ENCODE measurements at places on chromosomes 16 and 17.
A peak's percentile ranks its signal among the peaks of the same experiment; 100 is the strongest.

- DNase-seq: peak; percentile 93
These were observed at the start of gene KCNH4 for GRCh38 chr17:42180922-42181850. Gene KCNH4, minus strand, starts transcription at chr17:42181142. Its CDS starts 197 bp downstream, at chr17:42180945.

DNA sequence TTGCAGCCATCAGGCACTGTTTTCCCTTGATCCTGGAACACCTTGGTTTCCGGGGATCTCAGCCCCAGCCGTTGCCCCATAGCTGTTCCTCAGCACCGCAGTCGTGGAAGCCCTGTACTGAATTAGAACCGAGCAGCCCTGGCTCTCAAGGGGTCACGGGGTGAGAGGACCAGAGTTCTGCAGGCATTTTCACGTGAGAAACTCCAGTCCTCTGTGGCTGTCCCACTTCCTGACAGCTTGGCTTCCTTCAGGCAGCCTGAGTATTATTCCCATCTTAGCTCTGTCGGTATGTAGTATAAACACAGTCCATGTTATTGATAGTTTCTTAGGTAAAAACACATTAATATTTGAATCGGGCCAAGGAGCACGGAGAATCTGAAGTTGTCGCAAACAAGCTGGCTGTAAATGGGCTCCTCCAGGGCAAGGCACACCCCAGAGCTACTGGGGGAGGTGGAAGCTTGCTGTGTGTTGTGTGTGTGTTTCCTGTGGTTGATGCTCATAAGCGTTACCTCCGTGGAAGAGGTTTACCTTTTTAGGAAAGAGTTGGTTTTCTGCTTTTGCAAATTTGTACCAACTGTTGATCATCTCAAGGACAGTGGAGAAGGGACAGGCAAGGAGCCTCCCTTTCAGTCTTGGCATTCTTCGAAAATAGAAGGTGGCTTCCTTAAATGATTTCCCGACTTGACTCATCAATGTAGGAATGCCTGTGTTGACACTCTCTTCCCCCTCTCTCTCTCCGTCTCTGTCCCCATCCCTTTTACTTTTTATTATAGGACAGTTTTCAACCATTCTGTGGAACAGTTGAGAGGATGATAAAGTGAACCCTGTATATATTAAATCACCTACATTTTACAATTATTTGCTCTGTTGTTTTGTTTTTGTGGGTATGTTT is 208.9 kb upstream of the CHMP6 start:
- DNase-seq: peak; percentile 69

DNA sequence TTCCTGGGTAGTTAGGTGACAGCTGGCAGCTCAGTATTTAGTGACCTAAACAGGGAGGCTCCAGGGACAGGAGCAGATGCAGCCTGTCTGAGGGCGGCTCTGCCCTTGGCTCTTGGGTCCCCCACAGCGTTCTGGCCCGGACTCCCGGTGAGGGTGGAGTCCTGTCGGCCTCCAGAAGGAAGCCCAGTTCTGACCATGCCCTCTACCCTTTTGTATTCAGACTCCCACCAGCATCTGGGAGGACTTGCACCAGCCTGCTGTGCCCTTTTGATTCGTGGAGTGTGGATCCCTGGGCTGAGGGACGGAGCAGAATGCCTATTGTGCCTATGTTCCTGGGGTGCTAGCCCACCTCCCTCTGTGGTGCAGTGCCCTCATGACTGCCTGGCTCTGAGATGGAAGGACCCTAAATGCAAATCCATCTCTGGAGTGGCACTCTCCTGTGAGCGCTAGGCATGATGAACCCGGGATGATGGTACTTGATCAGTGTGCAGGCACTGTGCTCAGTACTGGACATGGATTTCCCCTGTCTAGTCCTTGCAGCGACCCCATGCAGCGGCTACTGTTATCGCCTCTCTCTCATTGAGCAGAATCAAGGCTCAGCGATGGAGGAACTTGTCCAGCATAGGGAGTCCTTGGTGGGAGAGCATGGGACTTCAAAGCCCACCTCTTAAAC is 123.1 kb downstream of the SNX29 start:
- DNase-seq: no peak

DNA sequence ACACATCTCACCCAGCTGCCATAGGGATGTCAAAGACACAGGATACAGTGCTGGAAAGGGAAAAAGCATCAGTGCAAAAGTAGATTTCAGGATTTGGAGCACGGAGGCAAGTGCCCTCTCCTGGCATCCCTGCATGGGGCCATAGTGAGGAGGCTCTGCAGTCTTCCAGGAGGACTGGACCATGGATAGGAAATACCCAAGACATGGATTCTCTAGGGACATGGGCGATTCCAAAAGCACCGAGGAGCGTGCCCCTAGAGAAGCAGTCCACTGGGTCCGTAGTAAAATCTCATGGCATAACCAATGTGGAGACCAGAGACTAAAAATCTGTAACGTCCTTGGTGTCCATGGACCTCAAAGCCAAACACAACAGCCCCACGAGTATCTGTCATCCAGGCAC is 818.2 kb downstream of the KCNJ18 start:
- DNase-seq: no peak

GRCh38 chr17:8480011-8480976 is 44.6 kb downstream of the NDEL1 start:
- no peak for DNase-seq

DNA sequence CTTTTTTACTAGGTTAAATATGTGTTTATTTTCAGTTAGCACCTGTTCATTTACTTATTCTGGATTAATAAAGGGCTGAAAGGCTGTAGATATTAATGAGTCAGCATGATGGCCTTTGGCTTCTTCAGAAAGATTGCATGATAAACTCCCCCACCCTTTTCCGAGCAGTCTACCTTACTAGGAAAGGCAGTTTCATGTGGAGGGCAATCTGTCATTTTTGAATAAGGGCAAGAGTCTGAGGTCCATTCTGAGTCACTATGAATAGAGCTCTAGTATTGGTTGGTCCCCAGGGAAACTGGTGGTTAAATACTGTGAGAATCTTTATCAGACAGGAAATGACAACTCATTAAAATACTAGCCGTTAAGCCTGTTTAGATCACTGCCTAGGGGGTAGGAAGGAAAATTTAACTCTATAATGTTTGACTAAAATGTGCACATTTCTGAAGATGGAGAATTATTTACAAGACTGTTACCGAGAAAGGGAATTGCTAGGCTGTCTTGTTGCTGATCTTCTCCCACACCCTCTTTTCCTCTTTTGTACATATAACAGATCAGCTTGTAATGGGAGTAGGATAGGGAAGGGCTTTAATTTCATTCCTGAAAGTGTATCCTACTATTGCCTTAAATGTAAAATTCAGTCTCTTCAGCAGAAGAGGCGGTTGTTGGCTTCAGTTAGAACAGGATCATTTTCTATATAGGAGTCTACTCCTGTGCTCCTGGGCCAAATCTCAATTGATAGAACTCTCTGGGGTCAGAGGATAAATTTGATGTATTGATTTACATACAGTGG is 63.3 kb downstream of the TUBD1 start:
- peak; percentile 89 for DNase-seq

DNA sequence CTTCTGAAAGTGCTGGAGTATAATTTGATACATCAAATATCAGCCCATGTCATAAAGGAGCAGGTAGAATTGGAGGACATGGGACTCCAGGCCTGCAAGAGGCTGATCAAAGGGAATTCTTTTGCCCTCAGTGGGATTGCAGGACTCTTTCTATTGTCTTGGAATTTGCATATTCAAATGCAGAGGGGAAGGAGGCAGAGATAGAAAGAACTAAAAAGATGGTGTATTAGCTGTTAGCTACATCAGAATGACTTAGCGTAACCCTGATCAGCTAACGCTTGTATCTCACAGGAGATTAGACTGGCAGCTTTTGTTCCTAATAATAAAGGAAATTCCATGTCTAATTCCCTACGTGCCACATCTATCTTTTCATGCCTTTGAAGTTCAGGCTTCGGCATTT is 1014.7 kb upstream of the RBFOX1 start:
- no peak for DNase-seq

DNA sequence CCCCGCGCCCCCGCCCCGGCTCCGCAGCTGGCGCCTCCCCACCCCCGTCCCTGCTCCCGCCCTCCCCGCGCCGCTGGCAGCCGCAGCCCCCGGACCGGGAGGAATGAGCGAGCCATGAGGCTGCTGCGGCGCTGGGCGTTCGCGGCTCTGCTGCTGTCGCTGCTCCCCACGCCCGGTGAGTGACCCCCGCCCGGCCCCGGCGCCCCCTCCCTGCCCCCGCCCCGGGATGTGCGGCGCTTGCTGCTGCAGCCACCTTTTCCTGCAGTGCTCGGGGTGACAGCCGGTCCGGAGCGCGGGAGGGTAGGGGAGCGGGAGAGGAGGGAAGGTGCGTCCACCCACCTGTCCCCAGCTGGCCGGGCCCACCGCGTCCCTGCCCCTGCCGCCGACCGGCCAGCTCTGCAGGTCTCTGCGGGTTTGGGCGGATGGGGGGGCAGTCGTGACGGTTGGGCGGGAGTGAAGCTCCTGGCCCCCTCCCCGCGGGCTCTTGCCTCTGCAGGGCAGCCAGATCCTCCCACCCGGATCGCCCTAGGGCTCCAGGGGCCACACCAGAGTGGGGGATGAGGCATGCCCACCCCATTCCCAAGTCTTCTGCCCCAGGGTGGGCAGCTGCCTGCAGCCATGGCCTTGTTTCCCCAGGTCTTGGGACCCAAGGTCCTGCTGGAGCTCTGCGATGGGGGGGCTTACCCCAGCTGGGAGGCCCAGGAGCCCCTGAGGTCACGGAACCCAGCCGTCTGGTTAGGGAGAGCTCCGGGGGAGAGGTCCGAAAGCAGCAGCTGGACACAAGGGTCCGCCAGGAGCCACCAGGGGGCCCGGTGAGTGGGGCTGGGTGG is 513 bp downstream of the ADAM11 start:
- DNase-seq: no peak

GRCh38 chr17:75110234-75110937 is 617 bp downstream of the ARMC7 start:
- peak; percentile 21 for DNase-seq

DNA sequence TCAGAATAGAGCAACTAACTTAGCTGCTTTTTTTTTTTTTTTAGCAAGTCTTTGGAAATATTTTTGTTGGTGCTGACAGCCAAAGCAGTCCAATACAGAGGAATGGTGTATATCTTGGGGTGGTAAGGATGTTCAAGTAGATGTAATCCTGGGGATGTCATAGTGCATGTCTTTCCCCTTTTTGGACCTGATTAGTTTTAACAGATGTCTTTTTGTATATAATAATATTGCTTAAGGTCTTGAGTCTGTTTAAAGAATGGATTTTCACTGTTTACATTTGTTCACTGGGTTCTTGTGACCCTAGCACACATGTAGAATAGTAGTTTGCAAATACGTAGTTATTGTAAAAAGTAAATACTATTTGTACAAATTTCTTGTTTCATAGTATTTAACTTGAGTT is 7.9 kb downstream of the TAF15 start:
- no peak for DNase-seq

DNA sequence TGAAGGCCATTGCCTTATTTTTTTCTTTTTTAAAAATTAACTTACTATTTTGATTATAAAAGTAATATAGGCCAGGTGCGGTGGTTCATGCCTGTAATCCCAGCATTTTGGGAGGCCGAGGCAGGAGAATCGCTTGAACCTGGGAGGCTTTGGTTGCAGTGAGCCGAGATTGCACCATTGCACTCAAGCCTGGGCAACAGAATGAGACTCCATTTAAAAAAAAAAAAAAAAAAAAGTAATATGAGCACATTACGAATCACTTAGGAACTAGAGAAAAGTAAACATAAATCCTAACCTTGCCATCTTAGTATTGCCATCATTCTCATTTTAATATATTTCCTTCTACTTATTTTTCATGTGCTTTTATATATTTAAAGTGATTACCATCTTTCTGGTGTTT is 12.9 kb upstream of the TACO1 start:
- DNase-seq: no peak

GRCh38 chr16:82439678-82440293 is 187.0 kb upstream of the CDH13 start:
- DNase-seq: no peak

DNA sequence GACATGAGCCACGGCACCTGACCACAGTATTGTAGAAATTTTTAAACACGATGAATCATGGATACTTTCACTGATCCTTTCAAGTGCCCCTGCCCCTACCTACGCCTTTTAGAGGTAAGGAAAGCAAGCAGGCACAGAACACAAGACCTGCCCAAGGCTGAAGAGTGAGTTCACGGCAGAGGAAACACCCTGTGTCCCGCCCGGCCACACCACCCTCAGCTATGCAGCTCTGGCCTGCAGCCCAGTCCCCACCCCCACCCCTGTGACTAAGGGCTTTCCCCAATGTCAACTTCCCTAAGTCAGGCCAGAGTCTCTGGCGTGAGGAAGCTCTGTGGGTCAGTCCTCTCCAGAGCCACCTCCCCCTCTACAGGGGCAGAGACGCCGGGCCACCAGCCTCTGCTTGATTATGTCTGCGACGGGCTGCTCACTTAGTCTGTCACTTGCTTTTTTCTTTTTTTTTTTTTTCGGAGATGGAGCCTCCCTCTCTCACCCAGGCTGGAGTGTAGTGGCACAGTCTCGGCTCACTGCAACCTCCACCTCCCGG is 8.4 kb downstream of the SLC16A5 start:
- DNase-seq: no peak

GRCh38 chr17:17572010-17572785 is 19.3 kb downstream of the PEMT start:
- no peak for DNase-seq

DNA sequence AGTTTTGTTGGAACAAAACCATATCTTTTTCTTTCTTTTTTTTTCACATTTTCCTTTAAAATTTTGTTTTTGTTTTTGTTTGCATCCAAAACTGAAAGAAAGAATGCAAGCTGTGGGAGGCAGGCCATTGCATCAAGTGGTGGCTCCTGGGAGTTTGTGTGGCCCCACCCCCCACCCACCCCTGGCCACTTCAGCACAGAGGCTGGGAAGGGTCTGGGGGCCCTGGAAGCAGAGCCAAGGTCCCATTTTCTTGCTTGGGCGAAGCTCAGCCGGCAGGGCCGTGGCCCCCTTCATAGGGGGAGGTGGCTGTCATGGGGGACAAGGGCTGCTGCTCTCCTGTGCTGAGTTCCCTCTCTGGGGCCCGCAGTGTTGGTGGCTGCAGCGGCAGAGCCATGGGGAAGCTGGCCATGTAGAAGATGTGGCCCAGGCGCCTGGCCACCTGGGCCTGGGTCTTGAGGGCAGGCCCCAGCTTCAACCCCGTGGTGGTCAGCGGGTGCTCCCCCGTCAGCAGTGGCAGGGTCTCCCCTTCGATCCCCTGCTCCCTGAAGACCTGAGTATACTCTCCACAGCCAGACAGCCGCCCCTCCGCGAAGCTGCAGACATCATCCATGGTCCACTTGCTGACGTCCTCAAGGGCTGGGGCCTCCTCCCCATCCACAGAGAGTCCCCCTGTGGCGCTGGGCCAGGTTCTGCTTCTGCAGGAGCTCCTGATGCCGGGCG is 19.8 kb downstream of the PAFAH1B1 start:
- no peak for DNase-seq

DNA sequence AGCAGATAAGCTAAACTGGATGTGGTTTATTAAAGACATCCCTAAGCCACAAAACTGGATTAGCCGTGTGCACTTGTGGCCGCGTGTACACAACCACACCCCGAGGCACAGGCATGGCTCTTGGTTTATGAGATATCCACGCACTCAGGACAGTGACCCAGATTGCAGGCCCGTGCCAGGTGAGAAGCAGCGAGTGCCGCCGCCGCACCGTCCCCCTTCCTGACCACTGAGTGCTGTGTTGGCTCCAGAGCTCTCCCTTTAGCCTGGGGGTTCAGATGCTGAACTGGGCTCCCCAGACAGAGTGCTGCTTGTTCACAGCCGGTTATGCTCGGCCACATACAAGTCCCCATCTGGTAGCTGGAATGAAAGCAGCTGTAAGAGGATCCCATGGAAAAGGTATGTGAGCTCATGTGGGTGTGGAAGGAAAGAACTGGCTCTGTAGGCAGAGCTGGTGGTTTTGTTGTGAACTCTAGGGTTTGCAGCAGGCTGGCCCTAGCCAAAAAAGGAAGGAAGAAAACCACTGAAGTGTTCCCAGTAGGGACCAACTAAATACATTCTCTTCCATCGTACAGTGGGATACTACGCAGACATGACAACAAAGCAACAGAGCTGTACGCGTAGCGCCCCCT is 29.5 kb downstream of the KNOP1 start:
- no peak for DNase-seq
